ENCODE measurements at places on chromosomes 5 and 9.

GRCh38 chr5:57601996-57602395 is 119.4 kb upstream of the ACTBL2 start:
- no peak for DNase-seq

DNA sequence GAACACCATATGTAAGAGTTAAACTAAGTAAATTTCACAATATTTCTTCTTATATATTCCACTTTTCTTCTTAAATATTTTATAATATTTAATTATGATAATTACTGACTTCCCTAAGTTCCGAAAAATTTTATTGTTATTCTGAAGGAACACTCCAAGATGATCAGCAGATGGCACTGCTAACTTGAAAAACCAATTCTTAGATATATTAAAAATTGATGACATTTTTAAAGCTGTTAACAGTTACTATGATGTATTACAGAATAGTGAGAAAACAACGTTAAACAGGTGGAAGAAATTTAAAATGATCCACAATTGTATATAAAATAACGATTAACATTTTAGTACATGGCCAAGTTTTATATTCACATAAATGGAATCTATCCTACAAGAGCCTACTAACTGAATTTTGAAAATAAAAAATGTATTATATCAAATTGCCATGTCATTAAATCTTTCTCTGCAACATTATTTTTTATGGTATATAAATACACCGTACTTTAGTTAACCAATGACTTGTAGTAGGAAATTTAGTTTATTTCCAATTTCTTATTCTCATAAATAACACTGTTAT is 30.1 kb upstream of the MUSK start:
- DNase-seq, result no peak

DNA sequence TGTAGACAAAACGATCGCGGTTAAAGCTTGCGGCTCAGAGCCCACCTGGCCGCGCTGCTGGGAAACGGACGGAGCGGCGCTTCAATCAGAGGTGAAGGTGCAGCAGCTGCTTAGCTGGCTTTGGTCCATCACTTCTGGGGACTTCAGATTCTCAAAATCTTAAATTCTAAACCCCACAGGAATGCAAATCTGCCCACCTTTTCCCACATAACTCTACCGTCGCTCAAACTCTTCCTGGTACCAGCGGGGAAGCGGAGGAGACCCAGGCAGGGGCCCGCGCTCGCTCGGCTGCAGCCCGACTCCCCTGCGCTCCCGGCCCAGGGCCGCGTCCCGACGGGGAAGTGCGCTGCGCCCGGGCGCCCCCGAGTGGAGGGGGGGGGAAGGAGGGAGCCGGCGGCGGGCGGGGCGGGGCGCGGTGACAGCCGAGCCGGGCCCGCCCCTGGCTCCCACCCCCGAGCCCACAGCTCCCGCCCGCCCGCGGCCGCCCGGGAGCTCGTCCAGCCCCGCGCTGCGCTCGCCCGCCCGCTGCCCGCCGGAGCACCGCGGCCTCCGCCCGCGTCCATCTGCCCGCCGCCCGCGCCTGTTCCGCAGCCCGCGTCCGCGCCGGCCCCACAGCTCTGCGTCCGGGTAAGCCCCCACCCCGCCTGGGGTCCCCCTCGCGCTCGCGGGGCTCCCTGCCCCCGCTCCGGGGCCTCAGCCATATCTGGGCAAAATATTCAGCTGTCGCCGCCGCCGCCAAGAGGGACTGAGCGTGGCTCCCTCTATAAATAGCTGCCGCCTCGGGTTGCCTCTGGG is at the start of gene TMOD1:
Gene TMOD1 (plus strand): TSS at position 490 of the 795 bp plus-strand sequence. CDS start 22,523 bp downstream, outside the sequence.
- DNase-seq, result peak; percentile 25

- DNase-seq, result no peak
Measured at GRCh38 chr5:116492016-116492623, 82.5 kb downstream of the SEMA6A start.

- DNase-seq, result no peak
Measured at GRCh38 chr9:602716-603115, 238.8 kb upstream of the DMRT1 start.

DNA sequence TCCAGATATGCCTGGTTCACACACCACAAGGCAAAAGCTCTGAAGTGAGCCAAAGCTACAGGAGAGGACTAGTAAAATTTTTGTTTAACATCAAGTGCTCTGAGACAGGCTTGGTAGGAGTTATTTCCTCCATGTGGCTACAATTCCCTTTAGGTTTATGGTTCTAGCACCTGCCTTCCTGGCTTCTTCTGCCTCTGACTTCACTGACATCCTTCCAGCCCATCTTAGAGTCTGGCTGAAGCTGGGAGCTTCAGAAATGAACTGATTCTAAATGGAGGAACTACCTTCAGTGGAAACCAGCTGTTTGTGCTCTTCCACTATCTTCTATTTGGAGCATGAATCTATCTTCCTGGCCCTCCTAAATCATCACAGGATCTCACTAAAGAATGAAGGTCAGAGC is 215.3 kb upstream of the FBXL7 start:
- DNase-seq, result no peak

GRCh38 chr9:87810679-87811178 is 71.9 kb upstream of the SPATA31E1 start:
- DNase-seq, result no peak

- no peak for DNase-seq
Measured at GRCh38 chr5:179927824-179928223, 20.1 kb upstream of the TBC1D9B start.

GRCh38 chr5:151895660-151896030 is 29.0 kb downstream of the GLRA1 start:
- no peak for DNase-seq

- no peak for DNase-seq
Measured at GRCh38 chr5:57772512-57772911, 289.9 kb upstream of the ACTBL2 start.

DNA sequence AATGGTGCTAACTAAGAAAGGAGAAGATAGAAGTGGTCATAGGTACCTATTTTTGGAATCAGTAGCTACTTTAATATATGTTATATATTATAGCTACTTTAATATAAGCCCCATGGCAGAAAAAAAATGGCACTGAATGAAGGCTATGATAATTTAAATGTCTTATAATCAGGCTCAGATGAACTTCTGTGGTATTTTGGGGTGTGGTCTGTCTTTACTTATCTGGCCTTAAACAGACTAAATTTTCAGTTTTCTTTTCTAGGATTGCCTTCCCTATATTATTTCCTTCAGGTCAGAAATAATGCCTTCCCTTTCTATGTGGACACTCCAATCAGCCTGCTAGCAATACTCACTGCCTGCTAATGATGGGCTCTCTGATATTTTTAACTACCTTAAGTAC is 292.3 kb downstream of the SLF1 start:
- DNase-seq, result no peak

GRCh38 chr9:33506626-33507370 is 17.3 kb upstream of the ANKRD18B start:
- DNase-seq, result no peak

GRCh38 chr5:87457706-87458105 is 45.0 kb upstream of the CCNH start:
- DNase-seq, result no peak

DNA sequence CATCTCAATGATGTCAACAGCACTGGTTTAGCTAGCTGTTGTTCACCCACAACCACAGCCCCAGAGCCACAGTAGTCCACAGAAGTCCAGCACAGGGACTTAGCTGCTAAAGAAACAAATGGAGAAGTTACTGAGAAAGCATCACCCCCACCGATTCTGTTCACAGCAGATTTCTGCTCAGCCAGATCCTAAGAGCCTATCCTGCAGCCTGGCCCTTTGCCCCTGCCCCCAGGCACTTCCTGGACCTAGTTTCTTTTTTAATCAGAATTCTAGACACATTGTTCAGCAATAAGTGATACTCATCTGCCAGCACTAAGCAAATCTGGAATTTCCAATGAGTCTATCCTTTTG is 7.4 kb downstream of the B4GALT1 start:
- no peak for DNase-seq

DNA sequence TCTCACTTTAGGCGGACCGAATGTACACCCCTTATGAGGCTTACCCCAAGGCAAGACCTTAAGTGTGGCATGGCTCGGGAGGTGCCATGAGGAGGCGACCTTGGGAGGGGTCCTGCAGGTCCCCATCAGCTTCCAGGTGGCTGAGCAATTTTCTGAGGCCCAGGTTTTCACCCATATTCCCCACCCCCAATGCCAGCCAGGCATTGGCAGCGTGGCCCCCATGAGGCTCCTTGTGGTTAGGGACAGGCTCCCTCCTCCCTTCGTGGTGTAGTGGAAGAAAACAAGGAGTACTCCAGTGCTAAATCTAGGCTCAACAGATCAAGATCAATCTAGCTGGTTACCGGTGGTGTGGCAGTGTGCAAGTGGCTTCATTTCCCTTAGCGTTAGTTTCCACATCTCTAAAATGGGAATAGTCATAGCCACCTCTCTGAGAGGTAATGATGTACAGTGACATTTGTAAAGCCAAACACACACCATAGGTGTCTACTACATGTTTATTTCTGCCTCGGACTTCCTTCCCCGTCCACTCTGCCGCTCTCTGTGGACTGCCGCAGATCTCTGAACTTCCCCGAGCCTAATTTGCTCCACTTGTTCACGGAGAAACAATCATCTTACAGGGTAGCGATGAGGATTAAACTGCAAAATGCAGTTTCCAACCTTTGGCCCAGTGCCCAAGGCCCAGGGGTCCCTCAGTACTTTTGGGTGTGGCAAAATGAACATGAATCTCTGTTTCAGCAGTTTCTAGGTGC is 8.4 kb downstream of the LHX2 start:
- no peak for DNase-seq

DNA sequence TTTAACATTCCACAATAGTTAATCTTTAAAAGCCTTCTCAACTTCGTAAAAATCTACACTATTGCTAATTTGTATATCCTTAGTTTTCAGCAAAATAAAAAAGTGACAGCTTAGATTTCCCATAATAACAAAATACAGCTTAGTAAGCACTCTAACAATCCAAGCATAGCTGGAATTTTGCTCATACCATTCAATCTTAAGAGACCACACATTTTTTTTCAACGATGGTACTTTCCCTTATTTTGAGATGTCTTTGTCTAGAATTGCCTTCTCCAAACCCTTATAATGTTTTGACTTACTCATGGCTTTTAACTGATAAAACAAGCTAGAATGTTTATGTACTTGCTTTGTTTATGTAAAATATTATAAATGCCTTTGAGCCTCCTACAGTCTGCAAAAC is 65.6 kb downstream of the HOMER1 start:
- DNase-seq, result no peak

GRCh38 chr5:148855249-148856008 is 29.0 kb downstream of the ADRB2 start:
- DNase-seq, result no peak

- no peak for DNase-seq
Measured at GRCh38 chr9:27377147-27377807, 80.3 kb upstream of the EQTN start.

DNA sequence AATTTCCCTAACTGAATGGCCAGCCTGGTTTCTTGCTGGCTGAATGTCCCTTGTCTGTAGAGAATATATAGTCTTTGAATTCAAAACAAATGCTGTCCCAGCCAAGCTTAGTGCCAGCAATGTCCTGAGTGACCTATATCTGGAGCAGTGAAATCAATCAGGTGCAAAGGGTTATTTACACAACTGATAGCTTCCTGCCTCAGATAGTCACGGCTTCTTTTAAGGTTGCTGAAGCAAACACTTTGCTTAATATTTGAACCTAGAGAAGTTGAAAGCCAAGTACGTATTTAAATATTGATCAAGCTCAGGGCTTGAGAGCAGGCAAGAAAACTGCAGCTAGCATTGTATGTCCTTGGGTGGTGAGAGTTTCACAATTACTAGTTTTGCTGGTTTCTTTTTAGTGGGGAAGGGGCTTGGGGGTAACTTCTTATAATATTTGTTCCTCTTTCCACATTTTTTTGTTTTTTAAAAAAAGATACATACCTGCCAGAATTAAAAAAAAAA is 2.0 kb upstream of the ARHGEF28 start:
- DNase-seq, result no peak

Data from stimulated activated CD4-positive, alpha-beta T cell treated with anti-CD3 and anti-CD28 coated beads, Interleukin-1b, Interleukin-23, amount 100 ng/mL, for 1 hour (primary cell).